ENCODE measurements at places on chromosomes 16 and 17.
A peak's percentile ranks its signal among the peaks of the same experiment; 100 is the strongest.

DNA sequence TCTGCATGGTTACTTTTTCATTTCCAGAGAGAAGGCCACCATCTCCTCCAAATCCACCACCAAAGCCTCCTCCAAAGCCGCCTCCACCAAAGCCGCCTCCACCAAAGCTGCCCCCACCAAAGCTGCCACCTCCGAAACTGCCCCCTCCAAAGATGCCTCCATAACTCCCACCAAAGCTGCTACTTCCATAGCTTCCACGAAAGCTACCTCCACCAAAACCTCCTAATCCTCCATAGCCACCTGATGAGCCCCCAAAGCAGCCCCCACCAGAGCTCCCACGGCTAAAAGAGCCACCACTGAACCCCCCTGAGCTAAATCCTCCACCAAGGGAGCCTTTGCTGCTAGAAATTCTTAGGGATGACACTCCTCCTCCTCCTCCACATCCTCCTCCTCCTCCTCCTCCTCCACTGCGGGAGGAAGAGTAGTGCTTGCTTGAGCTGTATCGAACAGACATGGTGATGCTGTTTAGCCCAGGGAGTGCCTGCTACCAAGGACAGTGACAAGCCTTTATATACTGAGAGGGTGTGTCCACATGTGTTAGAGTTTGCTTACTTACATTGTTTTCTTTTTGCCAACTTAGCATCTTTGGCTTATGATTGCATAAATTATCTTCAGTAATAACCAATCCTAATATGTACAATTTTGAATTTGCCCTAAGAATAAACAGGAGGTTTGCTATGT, at the start of gene KRT10:
KRT10 (minus strand) TSS at position 483 of the 681 bp plus-strand sequence; CDS start at position 454, 29 bp downstream.
- DNase-seq = no peak

GRCh38 chr16:87016046-87017035, 300.9 kb downstream of the C16orf95 start:
- DNase-seq = no peak

- no peak for DNase-seq
Measured at GRCh38 chr17:42392692-42393415, 4.6 kb upstream of the STAT3 start.

DNA sequence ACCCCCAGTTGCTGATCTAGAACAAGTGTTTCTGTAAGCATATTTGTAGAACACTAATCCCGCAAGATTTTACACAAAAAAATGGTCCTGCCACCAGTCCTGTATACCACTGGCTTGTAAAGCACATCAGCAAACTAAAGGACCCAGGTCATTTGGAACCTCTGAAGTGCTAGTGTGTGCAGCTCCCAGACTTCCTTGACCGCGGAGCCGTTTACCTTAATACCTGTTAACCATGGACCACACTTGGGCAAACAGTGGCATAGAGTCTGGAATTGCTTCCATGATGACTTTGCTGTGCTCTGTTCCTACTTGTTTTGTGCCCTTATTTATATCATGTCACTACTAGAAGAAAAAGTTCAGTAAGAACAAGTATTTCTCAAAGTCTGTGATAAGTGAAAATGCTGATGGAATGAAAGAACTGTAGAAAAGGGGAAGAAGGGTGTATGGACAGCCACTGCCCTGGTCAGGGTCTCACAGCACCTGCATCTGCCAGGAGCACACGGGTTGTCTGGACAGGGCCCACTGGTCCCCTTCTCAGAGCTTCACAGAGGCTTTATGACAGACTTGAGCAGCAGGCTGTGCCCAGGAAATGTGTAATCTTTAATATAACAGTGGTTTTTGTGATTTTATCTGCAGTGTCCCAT, 29.3 kb downstream of the ALDH3A2 start:
- no peak for DNase-seq

GRCh38 chr17:42704490-42704836, 22.1 kb downstream of the CNTNAP1 start:
- DNase-seq = no peak

DNA sequence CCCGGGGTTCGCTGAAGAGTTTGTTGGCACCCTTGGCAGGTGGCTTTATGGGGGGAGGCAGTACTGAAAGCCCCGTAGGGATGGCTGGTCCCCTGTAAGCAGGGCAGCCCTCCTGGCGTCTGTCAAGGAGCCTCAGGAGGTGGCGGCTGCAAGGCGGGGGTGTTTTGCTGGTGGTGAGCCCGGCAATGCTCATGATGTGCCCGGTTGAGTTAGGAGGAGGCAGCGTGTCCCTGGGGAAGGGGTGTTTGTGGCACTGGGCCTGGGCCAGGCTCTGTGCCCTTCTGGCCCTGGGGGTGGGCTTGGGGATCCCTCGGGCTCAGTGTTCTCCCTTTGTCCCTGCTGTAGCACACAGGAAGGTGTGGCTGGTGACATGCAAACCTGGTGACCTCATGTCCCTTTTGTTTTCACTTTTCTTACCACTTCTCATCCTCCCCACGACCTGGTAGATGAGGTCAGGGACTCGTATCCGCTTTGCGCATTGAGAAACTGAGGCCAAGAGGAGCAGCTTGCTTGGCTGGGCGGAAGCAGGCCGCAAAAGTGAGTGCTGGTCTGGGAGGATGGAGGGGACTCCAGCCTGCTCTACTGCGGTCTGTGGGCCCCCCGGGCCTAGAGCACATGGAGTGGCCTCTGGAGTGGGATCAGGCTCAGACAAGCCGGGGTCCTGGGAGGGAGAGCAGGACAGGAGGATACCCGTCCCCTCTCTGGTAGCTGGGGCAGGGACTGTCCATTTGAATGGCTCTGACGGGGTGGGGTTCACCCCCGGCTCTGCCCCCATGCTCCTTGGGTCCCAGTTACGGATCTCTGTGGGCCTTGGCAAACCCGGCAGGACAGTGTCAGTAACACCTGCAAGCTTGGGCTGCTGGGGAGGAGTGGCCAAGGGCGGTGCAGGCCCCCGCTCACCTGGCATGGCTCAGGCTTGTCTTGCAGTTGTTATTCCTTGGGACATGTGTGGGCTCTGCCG, 2.2 kb downstream of the SNN start:
- DNase-seq = no peak

DNA sequence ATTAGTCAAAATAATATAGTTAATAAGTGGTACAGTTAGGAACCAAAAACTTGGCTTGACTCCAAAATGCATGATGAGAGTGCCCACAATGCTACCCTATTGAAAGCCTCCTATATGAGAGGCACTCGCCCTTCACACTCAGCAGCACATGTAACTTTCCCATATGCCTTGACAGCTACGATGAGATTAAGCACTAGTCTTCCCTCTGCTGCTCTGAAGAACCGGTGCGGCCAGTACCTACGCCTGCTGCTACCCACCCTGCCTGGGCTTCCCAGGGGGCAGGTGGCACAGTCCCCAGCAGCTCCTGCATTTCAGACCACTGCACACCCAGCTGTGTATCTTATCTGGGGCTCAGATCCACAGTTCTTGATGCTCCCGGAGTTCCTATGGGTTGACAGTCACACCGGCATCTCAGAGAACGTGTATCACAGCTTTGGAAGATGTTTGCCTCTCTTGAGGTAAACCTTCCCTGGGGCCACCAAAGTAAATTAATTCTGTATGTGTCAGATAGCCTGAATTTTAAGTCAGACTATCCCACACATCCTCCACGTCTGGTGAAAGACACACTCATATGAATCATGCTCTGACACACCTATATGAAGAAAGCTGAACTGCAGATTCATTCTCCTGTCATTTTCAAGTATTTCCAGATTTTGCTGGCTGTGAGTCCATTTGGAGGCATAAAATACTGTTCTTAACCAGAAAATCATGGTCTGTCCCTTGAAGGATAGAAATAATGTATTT, 77.8 kb downstream of the MYH10 start:
- DNase-seq = no peak

- DNase-seq = no peak
Measured at GRCh38 chr17:79843474-79843815, 4.2 kb upstream of the CBX4 start.

- peak; percentile 21 for DNase-seq
Measured at GRCh38 chr17:62807812-62808575, at the start of gene MARCHF10. Gene MARCHF10, minus strand, starts transcription at chr17:62808314. Its CDS starts 6,579 bp downstream, at chr17:62801735.

DNA sequence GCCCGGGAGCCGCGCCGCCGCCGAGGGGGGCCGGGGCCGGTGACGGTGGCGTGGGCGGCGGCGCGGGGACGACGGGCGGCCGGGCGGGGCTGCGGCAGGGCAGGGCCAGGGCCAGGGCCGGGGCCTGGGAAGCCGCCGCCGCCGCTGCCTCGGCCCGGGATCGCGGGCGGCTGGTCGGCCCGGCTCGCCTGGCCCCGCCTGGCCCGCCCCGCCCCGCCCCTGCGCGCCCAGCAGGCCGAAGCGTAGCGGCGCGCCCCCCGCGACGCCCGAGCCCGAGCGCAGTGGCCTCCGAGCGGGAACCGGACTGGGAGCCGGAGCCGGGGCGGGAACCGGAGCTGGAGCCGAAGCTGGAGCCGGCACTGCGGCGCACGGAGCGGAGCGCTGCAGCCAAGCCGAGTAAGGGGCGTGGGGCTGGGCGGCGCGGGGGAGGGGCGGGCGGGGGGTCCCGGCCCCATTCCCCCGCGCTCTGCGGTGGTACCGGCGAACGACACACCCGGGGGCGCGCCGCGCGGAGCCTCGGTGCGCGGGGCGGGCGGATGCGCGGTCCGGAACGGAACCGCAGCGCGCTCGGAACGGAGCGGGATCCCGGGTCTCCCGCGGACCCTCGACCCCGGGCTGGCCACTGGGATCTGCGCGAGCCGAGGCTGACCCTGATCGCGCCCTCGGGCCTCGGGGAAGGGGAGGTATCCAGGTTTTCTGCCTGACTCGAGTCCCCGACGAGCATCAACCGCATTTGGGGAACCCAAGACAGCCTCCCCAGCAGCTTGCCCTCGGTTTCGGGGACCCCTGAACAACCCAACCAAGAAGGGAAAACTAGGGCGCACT, at the start of gene BEAN1:
BEAN1 (plus strand) TSS at position 260 of the 825 bp plus-strand sequence. CDS start 10,382 bp downstream, outside the sequence.
- no peak for DNase-seq

- DNase-seq = no peak
Measured at GRCh38 chr16:49431040-49431439, 57.4 kb downstream of the C16orf78 start.

DNA sequence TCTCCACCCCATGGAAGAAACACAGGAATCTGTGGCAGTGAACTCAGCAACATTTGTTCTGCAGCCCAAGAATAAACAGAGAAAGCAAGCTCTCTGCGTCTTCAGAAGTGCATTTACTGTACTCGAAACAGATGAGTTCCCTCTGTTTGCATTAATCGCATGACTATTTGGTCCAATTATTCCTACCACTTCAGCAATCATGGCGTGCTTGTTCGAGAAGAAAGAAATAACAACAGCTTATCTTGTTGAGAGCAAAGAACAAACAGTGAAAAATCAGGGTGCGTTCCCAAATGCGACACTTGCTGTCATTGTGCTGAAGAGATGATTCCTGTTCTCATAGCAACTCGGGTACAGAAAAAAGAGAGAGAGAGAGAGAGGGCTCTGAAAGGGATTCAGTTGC, 445.3 kb upstream of the MAF start:
- no peak for DNase-seq
